ENCODE measurements at places on chromosomes 5 and 9.

- DNase-seq: no peak
These were observed 40.4 kb upstream of the MAP3K1 start for GRCh38 chr5:56774957-56775356.

DNA sequence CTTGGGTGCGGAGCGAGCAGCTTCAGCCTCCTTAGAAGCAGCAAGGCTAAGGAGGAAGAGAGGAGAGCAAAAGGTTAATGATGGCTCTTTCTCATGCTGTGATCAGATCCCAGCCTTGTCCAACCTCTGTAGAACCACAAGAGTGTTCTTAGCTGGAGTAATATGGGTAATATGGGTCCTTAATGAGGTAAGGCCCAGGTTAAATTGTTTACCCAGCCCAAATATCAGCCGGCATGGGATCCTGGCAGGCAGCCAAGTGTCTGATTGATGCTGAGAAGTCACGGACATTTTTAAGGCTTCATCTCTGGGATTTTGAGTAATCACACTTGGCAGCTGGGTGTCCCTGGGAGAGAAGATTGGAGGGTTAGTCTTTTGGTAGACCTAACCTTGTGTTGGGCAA is 32.3 kb downstream of the GLRA1 start:
- DNase-seq: no peak

GRCh38 chr5:130724658-130725057 is 440.4 kb downstream of the HINT1 start:
- DNase-seq: no peak

DNA sequence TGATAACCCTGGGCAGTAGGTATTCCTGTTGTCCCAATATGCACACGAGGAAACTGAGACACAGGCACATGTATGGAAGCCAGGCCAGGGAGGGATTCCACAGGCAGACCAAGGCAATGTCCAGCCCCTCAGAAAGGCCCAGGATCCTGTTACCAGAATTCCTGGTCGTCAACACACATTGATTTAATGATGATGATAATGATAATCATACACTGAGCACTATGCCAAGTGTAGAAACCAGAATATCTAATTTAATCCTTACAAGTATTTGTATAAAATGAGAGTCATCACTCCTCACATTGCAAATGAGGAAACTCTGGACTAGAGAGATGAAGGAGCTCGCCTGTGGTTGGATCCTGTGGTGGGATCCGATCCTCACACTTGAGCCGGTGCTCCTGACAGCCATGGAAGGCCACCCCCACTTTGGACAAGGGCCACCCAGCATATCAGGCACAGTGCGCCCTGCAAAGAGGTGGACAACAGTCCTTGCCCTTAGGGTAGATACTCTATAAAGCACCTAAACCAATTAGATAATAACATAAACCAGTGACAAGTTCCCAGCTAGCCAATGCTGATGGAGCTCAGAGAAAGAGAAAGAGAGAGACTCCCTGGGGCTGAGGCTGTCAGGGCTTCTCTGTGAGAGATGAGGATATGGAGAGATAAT is 185.3 kb downstream of the SLIT3 start:
- no peak for DNase-seq

GRCh38 chr5:26518065-26518464 is 520.3 kb downstream of the CDH9 start:
- DNase-seq: no peak

- no peak for DNase-seq
These were observed 109.3 kb upstream of the TAF11L2 start for GRCh38 chr5:17388717-17389116.

All from COLO829 (cell line).